ENCODE measurements at places on chromosomes 2 and 18.

- DNase-seq: no peak
These were observed 59.9 kb downstream of the TWIST2 start for GRCh38 chr2:238907717-238908173.

DNA sequence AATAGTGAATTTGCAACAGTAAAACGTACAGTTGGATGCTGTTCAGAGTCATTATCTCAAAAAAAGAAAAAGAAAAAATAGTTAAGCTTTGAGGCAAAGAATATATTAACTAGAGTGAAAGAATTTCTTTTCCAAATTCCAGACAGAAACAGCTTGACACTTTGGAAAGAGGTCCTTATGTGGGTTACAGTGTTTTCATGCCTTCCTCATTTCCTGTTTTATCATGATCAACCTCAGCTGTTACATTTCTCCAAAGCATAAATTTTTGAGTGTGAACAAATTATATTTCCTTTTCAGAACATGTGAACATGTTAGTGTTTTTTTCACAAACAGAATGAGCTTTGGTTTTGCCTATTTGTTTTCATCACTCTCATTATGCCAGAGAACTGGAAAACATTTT is 13.6 kb downstream of the FRZB start:
- DNase-seq: no peak

- no peak for DNase-seq
These were observed 212.0 kb upstream of the NABP1 start for GRCh38 chr2:191465766-191466420.

GRCh38 chr2:185738679-185739472 is at the start of gene FSIP2:
Gene FSIP2 (plus strand): TSS chr2:185738804. CDS start chr2:185738895, 91 bp downstream.
- no peak for DNase-seq

DNA sequence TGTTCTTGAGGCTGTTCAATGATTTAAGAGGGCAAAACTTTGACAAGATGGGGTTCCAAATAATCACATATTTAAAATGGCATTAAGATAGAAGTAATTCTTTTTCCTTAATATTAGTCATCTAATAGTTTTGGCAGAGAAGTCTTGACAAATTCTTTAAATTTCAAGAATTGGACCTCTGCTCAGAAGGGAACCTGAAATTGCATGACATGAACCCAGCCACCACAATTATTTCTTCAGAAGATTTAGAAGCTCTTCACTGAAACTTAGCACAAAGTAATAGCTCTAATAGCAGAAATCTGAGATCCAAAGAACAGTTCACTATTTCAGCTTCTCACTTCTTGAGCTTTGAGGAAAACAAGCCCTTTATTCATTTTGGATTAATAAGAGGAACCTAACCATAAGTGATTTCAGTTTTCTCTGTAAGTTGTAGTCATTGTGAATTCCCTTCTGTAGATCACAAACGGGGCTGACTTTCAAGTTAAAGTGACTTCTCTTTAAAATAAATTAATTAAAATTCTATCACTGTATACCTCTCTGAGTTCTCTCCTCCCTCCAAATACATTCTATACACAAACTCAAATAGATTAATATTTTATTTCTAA is 100.6 kb upstream of the ITGA4 start:
- DNase-seq: no peak
